ENCODE measurements at places on chromosomes 16 and 17.

DNA sequence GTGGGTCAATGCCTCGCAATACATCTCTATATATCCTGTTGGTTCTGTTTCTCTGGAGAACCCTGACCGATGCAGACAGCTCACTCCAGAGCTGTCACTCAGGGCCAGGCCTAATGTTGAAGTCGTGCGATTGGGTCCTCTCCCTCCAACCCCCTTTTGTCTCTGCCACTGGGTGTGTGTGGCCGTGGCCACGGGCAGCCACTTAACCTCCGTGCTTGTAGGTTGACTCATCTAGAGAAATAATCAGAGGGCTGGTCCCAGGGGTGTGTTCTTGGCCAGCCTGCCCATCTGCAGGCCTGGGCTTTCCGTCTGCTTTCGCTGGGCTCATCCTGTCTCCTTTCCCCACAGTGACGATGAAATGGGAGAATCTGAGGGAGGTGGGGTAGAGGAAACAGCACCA, 7.4 kb downstream of the ADAD2 start:
- no peak for DNase-seq

DNA sequence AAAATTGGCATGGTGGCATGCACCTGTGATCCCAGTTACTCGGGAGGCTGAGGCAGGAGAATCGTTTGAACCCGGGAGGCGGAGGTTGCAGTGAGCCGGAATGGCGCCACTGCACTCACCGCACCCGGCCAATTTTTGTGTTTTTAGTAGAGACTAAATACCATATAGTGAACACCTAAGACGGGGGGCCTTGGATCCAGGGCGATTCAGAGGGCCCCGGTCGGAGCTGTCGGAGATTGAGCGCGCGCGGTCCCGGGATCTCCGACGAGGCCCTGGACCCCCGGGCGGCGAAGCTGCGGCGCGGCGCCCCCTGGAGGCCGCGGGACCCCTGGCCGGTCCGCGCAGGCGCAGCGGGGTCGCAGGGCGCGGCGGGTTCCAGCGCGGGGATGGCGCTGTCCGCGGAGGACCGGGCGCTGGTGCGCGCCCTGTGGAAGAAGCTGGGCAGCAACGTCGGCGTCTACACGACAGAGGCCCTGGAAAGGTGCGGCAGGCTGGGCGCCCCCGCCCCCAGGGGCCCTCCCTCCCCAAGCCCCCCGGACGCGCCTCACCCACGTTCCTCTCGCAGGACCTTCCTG, at the start of gene HBQ1:
TSS of gene HBQ1 (plus strand) at position 359 of the 575 bp plus-strand sequence. CDS start at position 387, 28 bp downstream.
- DNase-seq = peak; percentile 30

DNA sequence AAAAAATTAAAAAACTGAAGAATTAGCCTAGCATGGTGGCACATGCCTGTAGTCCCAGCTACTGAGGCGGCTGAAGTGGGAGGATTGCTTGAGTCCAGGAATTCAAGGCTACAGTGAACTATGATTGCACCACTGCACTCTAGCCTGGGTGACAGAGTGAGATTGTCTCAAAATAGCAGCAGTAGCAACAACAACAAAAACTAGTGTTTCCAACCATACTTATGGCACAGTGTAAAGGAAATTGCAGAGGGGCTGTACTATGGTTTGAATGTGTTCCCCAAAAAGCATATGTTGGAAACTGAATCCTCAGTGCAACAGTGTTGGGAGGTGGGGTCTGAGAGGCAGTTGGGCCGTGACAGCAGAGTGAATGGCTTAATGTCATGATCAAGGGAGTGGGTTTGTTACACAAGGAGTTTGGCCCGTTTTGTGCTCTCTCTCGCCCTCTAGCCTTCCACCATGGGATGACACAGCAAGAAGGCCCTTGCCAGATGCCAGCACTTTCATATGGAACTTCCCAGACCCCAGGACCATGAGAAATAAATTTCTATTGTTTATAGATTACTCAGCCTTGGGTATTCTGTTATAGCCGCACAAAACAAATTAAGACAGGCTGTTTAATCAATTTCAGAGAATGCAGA, 70.0 kb downstream of the PGS1 start:
- DNase-seq = no peak

GRCh38 chr17:14859542-14859941, 405.6 kb downstream of the PMP22 start:
- no peak for DNase-seq

GRCh38 chr17:78729641-78730040, 52.4 kb downstream of the CYTH1 start:
- DNase-seq = no peak

DNA sequence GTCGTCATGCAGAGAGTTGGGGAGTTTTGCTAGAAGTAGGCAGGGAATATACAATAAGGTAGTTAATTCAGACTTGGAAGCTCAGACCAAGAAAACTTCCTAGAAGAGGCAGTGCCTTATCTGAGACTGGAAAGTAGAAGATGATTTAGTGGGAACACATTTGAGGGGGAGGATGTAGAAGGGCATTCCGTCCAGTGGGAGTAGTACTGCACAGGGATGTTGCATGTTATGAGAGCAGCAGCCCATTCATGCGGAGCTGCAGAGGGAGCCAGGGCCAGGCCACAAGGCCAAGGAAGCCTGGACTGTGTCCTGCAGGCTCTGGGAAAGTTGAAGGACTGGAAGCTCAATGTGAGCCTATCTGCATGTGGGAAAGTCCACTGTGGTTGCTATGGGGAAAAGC, 344.5 kb upstream of the EEF2KMT start:
- no peak for DNase-seq

DNA sequence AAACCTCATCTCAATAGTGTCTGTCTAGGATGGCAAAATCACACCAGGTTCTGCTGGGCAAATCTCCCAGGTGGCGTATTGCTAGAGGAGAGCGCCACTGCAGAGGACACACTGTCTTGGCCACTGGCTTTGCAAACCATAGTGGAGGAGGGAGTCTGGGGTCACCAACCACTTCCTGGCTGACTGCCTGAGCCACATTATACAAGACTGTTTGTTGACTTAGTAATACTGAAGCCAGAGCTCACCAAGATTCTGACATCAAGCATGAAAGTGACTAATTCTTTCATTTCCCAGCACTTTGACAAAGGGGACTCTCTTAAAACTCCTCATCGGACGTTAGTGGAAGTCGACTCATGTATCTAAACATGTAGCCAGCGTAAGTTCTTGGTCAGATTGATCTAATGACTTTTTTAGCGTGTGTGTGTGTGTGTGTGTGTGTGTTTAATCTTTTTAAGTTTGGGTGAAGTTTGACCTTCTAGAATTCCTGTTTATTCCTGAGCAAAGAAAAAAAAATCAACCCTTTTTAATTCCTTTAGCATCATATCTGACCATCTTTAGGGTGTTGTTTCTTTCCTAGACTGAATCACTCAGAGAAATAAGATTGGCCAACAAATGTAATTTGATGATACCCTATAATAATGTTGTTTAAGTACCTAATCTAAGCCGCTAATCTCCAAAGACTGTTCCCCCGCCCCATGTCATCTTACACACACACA, 13.7 kb downstream of the PITPNC1 start:
- peak; percentile 59 for DNase-seq

GRCh38 chr17:45940293-45940692, 45.9 kb downstream of the MAPT start:
- no peak for DNase-seq

DNA sequence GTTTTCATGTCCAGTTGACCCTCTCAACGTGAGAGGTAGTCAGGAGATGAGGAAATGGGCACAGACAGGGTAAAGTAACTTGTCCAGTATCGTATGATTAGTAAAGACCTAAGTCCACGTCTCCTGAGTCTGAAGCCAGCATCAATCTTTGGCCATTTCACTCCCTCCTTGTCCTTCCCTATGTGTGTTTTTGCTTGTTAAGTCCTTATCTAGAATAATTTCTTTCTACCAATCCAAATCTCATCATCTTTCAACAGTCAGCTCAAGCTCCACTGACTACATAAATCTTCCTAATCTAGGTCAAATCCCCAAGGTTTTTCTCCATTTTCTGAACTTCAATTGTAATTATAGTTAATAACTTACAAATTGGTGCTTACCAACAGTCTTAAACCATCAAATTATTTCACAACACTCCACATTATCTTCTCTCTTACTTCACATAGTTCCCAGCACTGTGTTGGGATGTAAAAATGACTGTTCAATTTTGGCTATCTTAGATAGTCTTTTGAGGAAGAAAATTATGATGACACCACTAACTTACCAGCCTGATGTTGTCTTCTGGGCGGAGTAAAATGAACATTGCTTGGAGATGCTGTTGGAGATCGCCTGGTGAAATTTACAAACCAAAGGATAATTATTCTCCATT, 72.3 kb upstream of the CORO6 start:
- no peak for DNase-seq

DNA sequence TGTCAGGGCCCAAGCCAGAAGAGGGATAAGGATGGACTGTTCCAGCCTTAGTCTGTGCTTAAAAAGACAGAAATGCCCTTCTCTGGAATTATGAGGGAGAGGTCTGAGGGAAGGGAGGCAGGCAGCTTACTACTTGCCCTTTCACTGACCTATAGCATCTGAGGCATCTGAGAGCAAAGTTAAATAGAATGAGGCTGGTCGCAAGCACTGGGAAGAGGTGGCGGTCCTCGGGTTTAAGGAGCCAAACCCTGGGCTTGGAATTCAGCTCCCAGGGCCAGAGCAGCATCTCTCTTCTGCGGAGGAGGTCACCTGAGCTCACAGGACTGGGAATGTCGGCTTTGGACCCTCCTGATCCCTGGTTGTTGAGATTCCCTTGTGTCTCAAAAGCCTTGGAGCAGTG, 3.1 kb upstream of the LIMD2 start:
- DNase-seq = no peak

GRCh38 chr16:27863377-27863776, 200.1 kb downstream of the GSG1L start:
- no peak for DNase-seq

DNA sequence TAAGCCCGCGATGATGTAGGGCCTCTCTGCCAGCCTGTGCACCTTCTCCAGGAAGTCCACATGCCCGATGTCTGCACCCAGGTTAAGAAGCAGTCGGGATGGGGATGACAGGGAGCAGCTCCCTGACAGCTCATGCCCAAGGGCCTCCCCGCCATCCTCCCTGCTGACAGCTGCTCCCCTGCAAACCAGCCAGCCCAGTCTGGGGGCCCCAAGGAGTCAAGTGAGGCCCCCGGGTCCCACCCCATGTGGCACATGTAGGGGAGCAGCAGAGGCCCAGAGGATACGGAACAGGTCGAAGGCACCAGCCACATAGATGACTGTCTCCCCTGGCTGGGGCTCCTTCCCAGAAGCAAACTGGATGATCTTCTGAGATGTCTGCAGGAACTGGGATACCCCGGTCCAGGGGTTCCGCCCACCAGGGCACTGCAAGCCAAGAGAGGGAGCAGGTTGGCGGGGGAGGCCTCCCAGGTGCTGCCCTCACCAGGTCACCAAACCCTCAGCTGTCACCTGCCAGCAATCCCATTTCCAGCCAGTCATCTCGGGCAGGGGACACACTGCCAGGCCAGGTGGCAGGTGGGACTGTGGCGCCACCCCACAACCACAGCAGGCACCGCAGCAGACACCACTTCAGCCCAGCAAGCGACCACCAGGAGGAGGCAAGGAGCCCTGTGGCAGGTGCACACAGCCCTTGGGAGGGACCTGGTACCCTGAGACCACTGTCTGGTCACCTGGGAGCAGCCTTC, 4.6 kb downstream of the PCYT2 start:
- no peak for DNase-seq

DNA sequence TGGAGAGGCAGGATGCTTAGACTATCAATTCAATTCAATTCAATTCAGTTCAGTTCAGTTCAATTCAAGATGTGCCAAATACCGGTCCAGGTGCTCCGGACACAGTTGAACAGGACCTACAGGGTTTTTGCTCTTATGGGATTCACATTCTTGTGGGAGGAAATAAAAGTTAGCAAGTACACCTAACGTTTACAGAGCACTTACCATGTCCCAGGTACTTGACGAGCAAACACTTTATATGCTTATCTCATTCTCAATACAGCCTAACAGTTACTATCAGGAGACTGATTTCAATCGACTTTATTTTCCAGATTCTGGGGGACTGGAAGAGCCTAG, 467 bp upstream of the GDE1 start:
- DNase-seq = no peak

GRCh38 chr17:48995974-48996721, 1.0 kb upstream of the IGF2BP1 start:
- no peak for DNase-seq

DNA sequence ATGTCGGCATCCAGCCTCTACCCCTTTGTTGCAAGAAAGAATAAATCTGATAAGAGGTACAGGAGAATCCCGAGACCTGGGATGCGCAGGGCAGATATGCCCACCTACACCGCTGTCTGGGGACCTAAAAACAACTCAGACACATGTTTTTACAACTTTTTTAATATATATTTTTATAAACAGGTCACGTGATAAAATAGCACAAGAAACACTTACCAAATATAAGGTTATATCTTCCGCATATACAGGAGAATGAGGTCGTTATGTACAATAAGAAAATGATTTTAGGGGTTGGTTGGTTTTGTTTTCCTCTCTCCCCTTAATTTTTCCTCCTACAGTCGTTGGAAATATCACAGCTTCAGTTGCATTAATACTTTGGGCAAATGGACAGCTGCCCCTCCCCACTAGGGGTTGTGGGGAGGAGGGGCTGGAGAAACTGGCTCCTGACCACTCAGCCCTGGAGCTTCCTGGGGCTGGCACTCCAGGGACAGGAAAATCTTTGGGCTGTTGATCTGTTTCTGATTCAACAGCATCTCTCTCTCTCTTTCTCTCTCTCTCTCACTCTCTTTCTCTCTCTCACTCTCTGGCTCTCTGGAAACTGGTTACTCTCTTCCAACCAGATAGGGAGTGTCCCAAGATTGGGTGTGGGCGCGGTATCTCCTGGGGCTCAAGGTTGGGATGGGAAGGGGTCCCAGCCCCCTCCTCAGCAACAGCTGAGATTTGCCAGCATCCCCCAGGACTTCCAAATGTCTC, 2.3 kb upstream of the WDR24 start:
- DNase-seq = no peak

- DNase-seq = no peak
Measured at GRCh38 chr17:58265902-58266875, 14.5 kb downstream of the MPO start.

DNA sequence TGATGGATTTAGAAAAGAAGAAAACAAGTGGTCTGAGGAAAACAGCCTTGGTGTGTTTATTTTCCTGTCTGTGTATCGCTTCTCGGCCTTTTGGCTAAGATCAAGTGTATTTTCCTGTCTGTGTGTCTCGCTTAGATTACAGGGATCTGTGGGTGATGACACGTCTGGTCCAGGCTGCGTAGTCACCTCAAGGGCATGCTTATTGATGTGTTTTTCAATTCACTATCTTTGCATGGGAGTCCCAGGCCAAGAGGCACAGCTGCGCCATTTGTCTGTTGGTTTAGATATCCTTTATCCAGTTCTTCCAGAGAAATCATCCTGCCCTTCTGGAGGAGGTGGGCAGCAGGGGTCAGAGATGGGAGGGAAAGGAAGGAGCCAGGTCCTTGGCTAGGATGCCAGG, 47.1 kb upstream of the STH start:
- no peak for DNase-seq

DNA sequence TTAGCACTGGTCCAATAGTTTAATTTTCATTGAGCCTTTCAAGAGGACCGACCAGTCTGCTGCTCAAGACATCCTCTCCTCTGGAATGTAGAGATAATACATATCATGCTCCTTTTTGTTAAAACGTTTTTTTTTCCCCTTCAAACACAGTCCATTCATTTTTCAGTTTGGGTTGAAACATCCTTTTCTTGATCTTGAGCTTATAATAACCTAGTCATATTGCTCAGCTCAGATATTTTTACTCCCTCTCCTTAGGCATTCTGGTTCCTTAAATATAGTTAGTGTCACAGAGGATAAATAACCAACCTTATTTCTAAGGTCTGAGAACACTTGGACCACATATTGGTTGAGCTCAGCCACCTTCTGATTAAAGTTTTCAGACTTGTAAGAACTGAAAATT, 12.8 kb downstream of the ANKRD40CL start:
- no peak for DNase-seq

GRCh38 chr16:622920-623280, 7.9 kb upstream of the WFIKKN1 start:
- DNase-seq = no peak
